IPS DF 6.9 (cell line): ENCODE measurements at places on chromosomes 13 and 19.

- no peak for DNase-seq
Measured at GRCh38 chr13:111568290-111568689, 247.8 kb downstream of the TEX29 start.

DNA sequence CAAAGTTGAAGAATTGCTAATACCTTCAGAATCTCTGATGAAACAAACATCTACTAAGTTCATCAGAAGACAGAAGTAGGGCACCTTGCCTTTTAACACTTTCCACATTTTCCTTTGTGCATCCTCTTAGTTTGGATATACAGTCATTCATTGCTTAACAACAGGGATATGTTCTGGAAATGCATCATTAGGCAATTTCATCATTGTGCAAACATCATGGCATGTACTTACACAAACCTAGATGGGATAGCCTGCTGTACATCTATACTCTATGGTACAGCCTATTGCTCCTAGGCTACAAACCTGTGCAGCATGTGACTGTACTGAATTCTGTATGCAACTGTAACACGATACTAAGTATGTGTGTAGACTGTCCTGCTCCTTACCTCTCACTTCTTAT, 169.8 kb downstream of the SUCLA2 start:
- no peak for DNase-seq

DNA sequence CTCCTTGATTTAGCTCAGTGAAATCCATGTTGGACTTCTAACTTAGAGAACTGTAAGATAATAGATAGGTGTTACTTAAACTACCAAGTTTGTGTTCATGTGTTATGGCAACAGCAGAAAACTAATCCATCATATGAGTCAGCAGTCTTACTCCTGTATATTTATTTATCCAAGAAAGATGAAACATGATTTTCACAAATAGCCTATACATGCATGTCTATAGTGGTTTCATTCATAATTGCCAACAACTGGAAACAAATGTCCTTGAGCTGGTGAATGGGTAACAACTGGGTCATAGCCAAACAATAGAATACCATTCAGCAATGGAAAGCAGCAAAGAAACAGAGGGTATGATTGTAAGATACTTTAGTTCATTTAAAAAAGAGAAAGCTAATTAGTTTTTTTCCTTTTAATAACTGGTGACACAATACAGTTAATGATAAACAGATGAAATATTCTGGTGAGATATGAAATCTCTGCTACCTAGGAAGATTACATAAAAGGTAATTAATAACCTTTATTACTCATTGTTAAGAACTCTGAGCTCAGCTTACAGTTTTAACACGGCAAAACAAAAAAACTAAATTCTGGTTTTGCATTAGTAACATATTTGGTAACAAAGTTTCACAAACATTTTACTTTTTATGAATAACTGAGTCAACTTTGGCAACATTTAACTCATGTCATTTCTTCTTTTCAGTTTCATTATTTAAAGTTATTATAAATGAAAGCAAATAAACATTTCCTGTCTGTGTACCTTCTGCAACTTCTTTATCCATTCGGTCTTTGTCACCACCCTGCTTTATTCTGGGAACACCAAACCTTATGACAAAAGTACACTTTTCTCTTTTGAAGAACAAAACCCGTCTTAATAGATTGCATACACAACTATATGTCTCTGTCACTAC, 181.3 kb downstream of the LIG4 start:
- DNase-seq: no peak

DNA sequence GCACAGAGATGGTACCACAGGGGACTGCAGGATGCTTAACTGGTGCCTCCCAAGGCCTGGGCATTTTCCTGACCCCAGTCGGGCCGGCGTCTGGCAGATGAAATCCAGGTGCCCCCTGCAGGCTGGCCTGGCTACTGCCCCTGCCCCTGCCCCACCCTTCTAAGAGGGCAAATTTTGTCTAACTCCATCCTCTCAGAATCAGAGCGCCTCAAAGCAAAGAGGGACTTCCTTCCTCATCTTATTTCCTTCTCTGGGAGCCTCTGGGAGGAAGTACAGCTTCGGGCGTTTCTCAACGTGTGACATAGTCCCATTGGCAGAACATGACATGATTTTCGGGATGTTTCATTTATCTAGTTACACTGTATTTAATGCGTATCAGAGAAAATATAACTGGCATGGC, 2.7 kb downstream of the PRKACA start:
- no peak for DNase-seq

GRCh38 chr13:93915269-93915809, 564.1 kb downstream of the DCT start:
- no peak for DNase-seq

GRCh38 chr13:32878163-32878562, 138.1 kb upstream of the KL start:
- DNase-seq: no peak

DNA sequence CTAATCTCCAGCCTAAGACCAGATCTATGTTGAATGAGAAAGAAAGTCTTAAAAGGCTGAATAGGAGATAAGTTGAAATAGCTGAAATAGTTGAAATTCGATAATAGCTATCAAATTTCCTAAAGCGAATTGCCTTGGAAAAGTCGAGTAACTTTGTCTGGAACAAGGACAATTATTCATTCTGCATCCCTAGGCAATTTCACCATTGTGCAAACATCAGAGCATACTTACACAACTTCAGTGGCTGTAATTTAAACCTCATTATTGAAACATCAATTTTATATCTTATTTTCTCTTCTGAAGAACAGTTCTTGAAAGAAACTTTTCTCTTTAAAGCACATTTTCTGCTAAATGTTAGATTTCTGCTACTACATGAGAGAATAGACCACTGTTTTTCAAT, 13.6 kb downstream of the TNFSF13B start:
- no peak for DNase-seq

GRCh38 chr13:20312292-20312691, 80.2 kb upstream of the GJB6 start:
- no peak for DNase-seq

- no peak for DNase-seq
Measured at GRCh38 chr19:8609279-8610040, 1.1 kb downstream of the ADAMTS10 start.

- no peak for DNase-seq
Measured at GRCh38 chr19:31263328-31263727, 85.9 kb downstream of the TSHZ3 start.
